ENCODE measurements at places on chromosomes 11 and 22. TPM values are rescaled to one million over a fixed set of nuclear protein-coding genes. Genes with fewer than 3 reads are reported as not detected.

The AIFM3 gene
- 1.3 TPM for polyA plus RNA-seq

The NLRP6 gene
- not detected for polyA plus RNA-seq

The RPS19BP1 gene
- 77.3 TPM for polyA plus RNA-seq

The C1QTNF5 gene
- polyA plus RNA-seq: 0.76 TPM

The C11orf97 gene
- polyA plus RNA-seq: not detected

The PLEKHA7 gene
- polyA plus RNA-seq: 0.12 TPM

The ZDHHC13 gene
- polyA plus RNA-seq: 10.2 TPM

The FADS3 gene
- 116 TPM for polyA plus RNA-seq

The MUC6 gene
- not detected for polyA plus RNA-seq

The NECTIN1 gene
- polyA plus RNA-seq: 9.1 TPM

Data from SK-N-SH (cell line).